Activated naive CD4-positive, alpha-beta T cell (primary cell): ENCODE measurements at places on chromosomes 7 and 10.

GRCh38 chr7:46713868-46714596, 793.0 kb upstream of the IGFBP3 start:
- no peak for DNase-seq

DNA sequence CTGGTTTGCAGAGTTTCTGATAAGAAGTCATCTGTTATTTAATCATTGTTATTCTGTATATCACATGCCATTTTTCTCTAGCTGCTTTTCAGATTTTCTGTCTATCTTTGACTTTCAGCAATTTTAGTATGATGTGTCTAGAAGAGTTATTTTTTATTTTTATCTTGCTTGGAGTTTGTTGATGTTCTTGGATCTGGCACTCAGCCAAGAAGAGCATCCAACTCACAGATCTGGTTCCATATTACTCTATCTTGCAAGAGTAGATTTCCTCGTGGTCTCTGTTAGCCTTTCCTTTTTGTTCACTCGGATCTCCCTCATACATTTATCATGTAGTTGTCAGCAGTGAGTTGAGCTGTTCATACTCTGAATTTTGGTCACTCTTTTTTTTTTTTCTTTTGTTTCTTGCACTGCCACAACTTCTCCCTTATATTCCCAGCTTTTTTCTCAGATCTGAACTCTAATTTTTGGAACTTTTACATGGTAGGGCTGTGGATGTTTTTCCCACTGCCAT, 54.8 kb upstream of the CALCR start:
- no peak for DNase-seq

- DNase-seq = no peak
Observed at GRCh38 chr7:102935450-102936115, 22.8 kb downstream of the LRRC17 start.

GRCh38 chr10:133405272-133405671, 11.3 kb downstream of the MTG1 start:
- DNase-seq = no peak

- DNase-seq = no peak
Observed at GRCh38 chr7:96426027-96426426, 104.1 kb upstream of the SLC25A13 start.

DNA sequence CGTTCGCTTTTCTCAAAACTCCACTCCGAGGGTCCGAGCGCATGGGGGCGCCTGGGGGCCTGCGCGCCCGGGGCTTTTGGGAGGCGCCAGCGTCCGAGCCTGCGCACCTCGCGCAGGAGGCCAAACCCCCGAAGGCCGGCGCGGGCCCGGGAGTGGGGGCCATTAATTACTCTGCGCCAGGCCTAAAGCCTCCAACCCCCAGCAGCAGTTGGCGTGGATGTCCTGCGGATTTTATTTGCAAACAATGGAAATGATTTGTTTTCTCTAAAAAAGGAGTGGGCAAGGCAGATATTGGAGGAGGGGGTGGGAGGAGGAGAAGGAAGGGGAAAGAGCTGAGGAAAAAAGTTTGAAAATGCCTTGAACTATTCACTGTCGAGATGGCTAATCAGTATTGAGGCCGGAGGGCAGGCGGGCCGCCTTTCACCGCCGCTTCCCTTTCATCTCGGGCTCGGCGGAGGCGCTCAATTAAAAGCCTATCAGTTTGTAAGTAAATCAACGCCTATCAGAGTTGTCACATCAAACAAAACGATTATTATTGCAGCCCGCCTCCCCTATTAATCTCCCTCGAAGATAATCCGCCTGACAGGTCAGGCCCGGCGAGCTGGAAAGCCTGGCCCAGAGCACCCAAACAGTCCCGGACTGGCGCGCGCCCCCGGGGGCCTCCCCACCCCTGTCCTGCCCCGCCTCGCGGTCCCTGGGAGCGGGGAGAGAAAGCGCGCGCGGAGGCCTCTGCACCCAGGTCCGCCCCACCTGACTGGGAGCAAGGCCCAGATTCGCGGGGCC, 3.4 kb upstream of the ZNF503 start:
- DNase-seq = no peak

DNA sequence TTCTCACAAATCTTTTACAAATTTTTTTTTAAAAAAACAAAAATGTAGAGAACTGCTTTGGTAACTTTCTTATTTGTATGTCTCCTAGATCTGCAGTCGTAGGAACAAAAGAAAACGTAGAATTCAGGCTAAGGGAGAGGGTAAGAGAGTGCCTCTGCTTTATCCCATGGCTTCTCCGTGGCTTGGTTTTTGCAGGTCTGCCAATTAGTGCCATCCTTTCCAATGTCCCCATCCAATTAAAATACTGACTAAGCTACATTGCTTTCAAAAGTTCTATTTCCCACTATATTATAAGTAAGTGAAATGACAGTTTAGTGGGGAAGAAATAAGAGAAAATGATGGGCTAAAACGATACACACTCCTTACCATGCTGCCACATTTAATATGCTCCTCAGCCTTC, 209.3 kb downstream of the CRPPA start:
- DNase-seq = no peak

DNA sequence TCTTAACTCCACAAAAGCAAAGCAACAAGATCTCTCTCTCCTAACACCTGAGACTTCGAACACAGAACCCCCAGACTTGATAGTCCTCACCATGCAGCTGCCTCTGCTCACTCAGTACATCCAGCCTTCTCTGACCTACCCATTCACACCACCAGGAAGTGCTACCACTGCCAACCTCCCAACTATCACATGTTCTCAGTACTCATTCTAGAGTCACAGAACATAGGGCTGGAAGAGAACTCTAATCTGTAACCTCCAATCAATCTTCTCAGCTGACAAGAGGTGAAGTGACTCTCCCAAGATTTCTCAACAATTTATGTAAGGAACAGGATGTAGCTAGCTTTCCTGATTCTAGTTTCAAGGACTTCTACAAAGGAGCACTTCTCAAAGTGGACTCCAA, 3.8 kb downstream of the NUDCD3 start:
- no peak for DNase-seq
